WERI-Rb-1 (cell line): ENCODE measurements at places on chromosomes 7 and 10.

- DNase-seq, result no peak
Measured at GRCh38 chr10:61669849-61670248, 7.1 kb downstream of the CABCOCO1 start.

DNA sequence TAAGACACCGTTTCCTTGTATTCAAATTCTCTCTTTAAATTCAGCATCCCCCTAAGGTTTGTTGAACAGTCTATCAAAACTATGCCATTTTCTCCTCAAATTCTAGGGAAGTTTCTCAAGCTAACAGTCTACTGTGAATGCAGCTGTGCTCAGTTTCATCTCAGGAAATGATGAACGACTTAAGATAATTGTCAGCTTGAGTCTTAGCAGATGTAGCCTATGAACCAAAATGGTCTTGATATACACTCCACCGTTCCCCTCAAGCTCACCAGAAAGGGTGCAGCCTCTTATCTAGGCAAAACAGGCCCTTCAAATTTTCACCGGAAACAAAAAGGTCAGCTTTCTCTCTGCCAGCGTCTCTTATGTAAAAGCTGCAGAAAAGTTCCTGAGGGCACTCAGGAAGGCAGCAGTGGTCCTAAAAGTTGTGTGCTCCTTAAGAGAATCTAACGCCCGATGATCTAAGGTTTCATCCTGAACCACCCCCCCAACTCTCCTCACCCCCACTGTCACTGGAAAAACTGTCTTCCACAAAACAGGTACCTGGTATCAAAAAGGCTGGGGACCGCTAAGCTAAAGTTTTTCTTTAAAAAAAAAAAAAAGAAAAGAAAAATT, 2.1 kb downstream of the DNAJC9 start:
- DNase-seq, result no peak

GRCh38 chr7:27680610-27681009, 17.9 kb upstream of the HIBADH start:
- no peak for DNase-seq

DNA sequence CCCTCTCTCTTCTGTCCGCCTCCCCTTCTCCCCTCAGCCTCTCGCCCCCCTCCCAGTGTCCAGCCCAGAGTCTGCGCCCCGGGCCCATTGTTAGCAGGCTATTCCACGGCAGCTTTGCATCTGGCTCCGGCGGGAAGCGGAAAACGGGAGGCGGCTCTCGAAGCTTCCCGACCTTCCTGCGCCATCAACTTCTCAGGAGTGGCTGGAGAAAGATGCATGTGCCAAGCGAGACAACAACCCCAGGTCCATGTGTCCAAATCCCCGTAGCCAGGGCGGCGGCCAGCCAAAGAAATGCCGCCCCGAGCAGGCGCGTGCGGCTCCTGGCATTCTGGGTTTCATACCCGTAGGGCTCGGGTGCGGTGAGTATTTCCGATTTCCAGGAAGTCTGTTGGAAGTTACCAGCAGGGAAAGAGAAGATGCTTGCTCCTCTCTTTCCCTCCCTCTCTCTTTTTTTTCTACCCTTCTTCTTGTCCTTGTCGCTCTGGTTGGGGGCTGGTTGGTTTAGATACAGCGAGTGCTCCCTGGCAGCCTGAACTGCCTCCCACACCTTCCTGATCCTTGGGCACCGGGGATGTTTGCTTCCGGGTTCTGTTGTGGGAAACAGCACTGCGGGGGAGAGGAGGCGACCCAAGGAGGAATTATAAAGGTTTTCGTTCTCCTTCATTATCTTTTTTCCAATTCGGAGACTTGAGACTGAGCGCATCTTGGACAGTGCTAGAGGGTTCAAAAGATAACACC, 1.2 kb upstream of the HOXA2 start:
- DNase-seq, result no peak

GRCh38 chr10:103480521-103480920, 1.5 kb upstream of the CALHM3 start:
- DNase-seq, result no peak

GRCh38 chr7:50181081-50181480, 88.0 kb upstream of the ZPBP start:
- DNase-seq, result no peak

DNA sequence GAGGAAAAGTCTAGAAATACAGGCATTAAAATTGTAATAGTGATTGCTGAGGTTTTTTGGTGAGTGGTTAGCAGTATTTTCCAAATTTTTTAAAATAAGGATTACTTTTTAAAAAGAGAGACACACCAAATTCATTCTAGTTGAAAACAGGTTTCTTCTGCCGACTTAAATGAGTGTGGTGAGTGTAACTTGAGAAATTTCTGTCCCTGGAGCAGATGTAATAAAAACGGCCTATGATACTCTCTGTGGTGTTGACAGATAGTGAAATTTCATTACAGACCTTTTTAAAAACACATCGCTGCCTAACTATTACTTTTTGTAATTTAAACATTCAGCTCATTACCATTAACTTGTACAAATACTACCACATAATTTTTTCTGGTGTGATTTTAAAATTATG, 90.1 kb downstream of the CYP51A1 start:
- DNase-seq, result no peak
